Activated CD8-positive, alpha-beta T cell treated with anti-CD3 and anti-CD28 coated beads for 36 hours (primary cell): ENCODE measurements at places on chromosomes 2 and 18. TPM values are rescaled to one million over a fixed set of nuclear protein-coding genes. Genes with fewer than 3 reads are reported as not detected.

The ANKRD39 gene
- total RNA-seq = 22.6 TPM

The IL18RAP gene
- 6.0 TPM for total RNA-seq

The C2orf78 gene
- total RNA-seq = not detected

The IL1RL2 gene
- not detected for total RNA-seq

DNA sequence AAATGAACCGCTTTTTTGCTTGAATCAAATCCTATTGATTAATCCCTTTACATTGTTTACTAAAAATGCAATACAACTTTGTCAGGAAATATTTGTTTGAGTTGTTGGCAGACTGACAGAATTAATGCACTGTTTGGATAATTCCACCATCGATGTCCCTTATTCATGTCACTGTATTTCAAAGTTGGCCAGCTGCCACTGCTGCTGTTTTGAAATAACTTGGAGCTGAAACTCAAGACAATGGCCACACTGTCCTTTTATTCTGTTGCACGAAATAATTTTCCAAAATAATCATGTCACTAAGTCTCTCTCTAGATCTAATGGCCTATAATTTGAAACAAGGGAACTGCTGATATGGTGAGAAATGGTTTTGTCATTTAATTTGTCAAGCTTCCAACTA, 55.2 kb upstream of the PAX3 start:
- no peak for DNase-seq

DNA sequence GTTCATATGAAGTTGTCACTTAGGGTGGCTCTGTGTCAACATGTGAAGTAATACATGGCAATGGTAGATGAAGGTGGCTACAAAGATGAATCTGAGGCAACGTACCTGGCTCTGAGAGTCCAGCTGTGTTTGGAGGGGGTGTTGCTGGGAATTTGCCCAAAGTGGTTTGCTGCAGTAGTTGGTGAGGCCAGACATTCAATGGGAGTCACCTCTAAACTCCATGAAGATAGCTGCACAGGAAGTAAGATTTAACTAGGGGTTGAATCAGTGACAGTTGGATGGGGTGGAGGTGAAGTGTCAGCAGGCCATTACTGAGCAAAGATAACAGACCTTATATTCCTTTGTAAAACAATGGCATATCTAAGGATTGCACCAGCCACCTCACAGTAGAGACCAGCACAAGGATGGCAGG, 71.8 kb downstream of the NUP35 start:
- no peak for DNase-seq

- DNase-seq = no peak
Measured at GRCh38 chr2:26540306-26540705, 62.4 kb upstream of the OTOF start.

- no peak for DNase-seq
Measured at GRCh38 chr2:206918263-206918662, 21.1 kb upstream of the CPO start.

GRCh38 chr2:219078951-219079350, 18.2 kb upstream of the IHH start:
- no peak for DNase-seq

DNA sequence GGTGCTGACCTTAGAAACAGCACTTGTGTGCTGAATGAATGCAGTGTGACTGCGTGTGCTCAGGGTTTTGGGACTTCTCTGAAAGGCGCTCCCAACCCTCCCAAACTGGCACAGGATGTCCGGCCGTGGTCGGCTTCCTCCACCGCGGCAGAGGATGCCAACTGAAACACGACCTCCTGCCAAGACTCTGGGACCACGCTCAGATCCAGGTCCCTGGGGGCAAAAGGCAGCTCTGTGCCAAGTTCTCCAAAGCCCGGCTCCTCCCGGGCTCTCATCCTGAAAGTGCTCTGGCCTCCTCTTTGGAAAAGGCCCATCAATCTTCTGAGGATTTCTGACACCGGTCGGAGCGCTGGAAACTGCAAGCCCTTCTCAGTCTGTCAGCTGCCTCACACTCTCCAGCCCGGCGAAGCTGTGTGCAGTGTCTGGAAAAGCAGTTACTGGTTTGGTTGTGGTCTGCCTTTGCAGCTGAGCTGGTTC, 32.3 kb upstream of the ZBTB7C start:
- DNase-seq = no peak

- DNase-seq = no peak
Measured at GRCh38 chr2:186379052-186379451, 107.0 kb upstream of the ZC3H15 start.

GRCh38 chr2:215218587-215219577, 80.5 kb upstream of the ABCA12 start:
- DNase-seq = no peak

DNA sequence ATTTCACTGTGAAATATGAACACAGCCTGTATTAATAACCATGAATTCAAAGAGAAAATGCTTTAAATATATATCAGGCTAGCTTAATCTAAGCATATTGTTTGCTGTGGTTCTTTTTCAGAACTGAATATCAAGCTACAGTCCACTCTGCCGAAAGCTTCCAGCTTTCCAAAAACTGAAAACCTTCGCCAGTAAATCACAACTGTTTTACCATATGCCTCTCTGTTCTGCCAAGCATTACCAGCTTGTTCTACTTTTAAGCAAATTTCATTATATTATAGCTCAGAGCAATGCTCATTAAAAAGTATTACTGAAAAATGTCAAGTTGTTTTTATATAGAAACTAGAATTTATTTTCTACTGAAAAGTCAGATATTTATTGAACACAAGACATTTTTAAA, 277.4 kb downstream of the NRXN1 start:
- DNase-seq = no peak

- no peak for DNase-seq
Measured at GRCh38 chr2:233814056-233814835, 36.1 kb downstream of the MROH2A start.

DNA sequence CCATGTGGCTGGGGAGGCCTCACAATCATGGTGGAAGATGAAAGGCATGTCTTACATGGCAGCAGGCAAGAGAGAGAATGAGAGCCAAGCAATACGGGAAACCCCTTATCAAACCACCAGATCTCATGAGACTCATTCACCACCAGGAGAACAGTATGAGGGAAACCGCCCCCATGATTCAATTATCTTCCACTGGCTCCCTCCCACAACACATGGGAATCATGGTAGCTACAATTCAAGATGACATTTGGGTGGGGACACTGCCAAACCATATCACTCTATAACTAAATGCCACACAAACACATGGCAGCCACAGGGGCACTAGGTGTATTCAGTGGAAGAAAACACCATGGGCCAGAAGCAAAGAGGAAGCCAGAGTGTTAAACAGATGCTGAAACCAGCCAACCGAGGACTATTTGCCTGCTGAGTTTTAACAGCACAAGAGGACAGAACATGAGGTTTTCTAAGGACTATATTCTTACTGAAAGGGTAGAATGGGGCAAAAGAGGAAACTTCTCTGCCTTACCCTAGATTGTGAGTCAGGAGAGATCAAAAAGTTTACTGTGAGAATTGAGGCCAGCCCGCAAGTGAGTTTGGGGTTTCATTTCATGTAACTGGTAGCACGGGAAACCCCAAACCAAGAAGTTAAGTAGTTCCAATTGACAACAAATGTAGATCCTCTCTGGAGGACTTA, 49.2 kb downstream of the SIGLEC15 start:
- peak; percentile 91 for DNase-seq

DNA sequence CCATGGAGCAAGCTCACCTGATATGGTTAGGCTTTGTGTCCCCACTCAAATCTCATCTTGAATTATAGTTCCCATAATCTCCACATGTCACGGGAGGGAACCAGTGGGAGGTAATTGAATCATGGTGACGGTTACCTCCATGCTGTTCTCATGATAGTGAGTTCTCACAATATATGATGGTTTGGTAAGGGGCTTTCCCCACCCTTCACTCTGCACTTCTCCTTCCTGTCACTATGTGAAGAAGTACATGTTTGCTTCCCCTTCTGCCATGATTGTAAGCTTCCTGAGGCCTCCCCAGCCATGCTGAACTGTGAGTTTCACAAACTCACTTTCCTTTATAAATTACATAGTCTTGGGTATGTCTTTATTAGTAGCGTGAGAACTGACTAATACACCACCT, 435.7 kb upstream of the ID2 start:
- no peak for DNase-seq
